ENCODE measurements at places on chromosomes 7 and 10. TPM values are rescaled to one million over a fixed set of nuclear protein-coding genes. Genes with fewer than 3 reads are reported as not detected.

Gene ADCY1
- total RNA-seq, result 0.32 TPM

Gene ACTR3C
- 7.3 TPM for total RNA-seq

Gene PDIA4
- total RNA-seq, result 97.8 TPM

Gene GPR26
- total RNA-seq, result not detected

Gene ITPRID1
- not detected for total RNA-seq

Gene TMEM213
- total RNA-seq, result not detected

Gene SEM1
- total RNA-seq, result 49.2 TPM

Data from activated CD8-positive, alpha-beta memory T cell treated with anti-CD3 and anti-CD28 coated beads for 36 hours (primary cell).